M059J (cell line): ENCODE measurements at places on chromosomes 11 and 22. TPM values are rescaled to one million over a fixed set of nuclear protein-coding genes. Genes with fewer than 3 reads are reported as not detected.

DNA sequence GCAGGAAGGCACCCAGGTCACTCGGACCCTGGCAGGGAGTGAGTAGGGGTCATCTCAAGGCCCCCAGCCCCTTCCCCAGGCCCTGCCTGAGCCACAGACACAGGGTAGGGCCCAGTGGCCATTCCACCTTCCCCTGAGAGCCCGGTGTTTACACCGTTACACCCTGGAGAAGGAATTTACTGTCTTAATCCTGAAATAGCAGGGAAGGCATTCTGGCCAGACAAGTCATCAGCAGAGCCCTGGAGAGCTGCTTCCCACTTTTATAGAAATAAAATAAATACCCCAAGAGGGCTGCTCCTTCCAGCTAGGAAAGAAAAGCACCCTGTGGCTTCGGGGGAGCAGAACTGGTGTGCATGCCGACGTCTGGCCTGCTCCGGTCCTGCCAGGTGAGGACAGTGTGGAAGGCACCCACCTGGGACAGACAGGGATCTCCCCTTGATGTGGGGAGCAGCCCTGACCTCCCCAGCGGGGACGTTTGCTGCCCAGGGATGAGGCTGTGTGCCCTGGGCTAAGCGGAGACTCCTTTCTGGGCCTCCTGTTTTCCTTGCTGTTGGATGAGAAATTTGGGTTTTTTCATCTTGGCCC lies 180.0 kb downstream of the MN1 start:
- no peak for DNase-seq

DNA sequence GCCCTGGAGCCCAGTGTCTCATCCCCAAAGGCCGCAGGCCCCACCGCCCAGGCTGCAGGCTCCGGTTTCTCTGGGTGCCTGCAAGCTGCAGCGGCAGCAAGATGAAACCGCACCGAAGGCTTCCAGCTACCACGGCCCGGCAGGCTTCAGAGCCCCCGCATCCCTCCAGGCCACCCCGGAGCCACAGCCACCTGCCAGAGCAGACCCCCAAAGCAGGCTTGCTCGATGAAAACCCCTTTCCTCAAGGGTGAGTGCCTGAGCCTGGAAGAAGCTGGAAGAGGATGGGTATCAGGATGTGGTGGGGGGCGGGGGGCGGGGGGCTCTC lies 24.5 kb upstream of the GNB1L start:
- no peak for DNase-seq

DNA sequence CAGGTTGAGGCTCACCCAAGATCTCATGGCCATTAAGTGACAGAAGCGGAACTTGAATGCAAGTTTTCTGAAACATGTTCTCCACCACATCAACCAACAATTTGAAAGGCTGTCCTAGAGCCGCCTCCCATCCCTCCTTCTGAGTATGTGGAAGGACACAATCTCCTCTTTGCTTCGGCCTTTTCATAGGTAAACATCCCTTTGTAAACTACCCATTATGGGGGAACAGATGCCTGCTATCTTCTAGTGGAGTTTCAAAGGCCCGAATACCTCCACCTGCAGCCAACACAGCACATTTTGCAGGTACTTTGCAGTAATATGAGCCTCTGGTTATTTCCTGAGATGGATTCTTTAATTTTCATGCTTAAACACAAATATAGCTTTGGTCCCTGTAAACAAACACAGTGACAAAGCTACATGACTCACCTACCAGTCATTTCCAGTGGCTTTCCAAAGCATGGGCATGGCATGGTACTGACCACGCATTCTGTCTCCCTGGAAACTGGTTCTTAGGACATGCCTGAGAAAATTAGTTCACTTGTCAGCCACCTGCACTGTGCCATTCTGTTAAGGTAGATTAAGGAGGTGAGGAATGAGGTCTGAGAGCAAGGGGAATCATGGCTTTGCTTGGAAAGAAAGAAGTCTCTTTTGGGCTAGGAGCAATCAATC lies 60.2 kb downstream of the EHF start:
- peak; percentile 99 for DNase-seq

DNA sequence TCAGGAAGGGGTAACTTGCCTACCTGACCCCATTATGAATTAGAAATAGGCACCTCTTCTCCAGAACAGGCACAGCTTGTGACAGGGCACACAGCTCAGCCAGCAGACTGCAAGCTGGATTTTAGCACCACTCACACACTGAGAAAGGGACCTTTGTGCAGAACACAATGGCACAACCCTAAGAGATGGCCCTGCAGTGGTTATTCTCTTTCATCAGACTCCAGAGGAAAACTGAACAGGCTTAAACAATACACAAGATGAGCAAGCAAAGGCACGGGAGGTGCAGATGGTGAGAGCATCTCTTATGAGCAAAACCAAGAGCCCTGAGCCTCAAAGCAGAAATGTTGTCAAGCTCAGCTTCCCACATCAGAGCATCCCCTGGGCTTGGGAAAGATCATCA lies 93.8 kb upstream of the LRRC55 start:
- no peak for DNase-seq

GRCh38 chr11:80960381-80961029 lies 1519.7 kb upstream of the TENM4 start:
- DNase-seq: peak; percentile 34

GRCh38 chr11:87307101-87307500 lies 269.4 kb downstream of the TMEM135 start:
- no peak for DNase-seq

- no peak for DNase-seq
Observed at GRCh38 chr22:38754751-38755154, 1.0 kb downstream of the SUN2 start.

The OR52N4 gene
- not detected in 2 replicates for total RNA-seq

The NDUFS8 gene
- total RNA-seq: 290 and 295 TPM in 2 replicates

The ARHGEF17 gene
- 6.0 and 17.5 TPM in 2 replicates for total RNA-seq

The DYNC2H1 gene
- 7.3 and 9.3 TPM in 2 replicates for total RNA-seq

The UPK3A gene
- total RNA-seq: not detected in 2 replicates

The SCT gene
- total RNA-seq: not detected in 2 replicates
